ENCODE measurements at places on chromosomes 12 and 14.

DNA sequence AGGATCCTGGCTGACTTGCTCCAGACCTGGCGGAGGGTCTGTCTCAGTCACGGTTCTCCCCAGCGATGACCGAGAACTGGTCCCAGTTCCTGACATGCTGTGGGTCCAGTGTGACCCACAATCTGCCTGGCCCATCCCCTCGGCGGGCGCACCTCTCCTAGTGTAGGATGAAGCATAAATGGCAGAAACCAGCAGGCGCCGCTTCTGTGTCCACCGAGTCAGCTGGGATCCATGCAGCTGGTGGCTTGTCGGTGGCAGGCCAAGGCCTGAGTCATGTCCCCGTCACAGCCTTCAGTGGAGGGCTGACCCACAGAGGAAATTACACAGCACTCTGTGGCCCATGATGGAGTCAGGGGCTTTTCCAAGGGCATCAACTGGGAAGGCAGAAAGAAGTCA is 38.5 kb downstream of the NFKBIA start:
- DNase-seq: no peak

DNA sequence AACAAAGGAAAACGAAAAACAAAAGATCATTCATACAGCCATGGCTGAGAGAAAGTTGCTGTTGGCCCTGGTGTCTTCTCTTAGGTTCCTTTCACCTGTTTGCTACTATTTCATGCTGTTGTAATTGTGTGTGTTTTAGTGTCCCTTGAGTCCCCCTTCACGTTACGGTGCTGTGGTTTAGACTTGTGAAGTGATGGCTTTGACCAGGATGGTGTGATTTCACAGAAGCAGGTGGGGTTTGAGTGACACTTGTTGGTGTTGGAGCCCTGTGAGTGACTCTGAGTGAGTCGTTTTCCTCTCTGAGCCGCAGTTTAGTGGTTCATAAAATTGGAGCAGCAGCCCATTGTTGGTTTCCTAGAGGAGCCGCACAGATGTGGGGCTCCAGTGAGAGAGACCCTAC is 635.4 kb downstream of the VRK1 start:
- DNase-seq: no peak

DNA sequence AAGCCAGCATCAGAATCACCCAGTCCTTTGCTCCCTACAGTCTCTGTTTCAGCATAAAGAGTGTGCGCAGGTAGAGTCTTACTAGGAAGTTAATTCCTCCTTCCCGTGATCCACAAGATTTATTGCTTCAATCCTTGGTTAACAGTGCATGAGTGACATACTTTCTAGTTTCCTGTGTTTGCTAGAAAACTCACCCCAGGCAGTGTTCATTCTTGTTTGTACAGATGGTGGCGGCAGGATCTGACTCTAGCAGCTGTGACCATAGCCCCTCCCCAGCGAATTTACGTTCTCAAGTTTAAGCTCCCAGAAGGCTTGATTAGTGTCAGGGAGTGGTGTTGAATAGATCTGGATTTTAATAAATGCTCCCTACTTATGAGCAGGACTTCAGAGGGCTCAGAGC is 75.9 kb upstream of the ANO2 start:
- peak; percentile 39 for DNase-seq

GRCh38 chr14:99995700-99996356 is 69.4 kb upstream of the EVL start:
- DNase-seq: no peak

GRCh38 chr12:65022421-65022820 is 98.7 kb downstream of the WIF1 start:
- no peak for DNase-seq

GRCh38 chr12:53558631-53559030 is 51.3 kb upstream of the NPFF start:
- DNase-seq: no peak
